NCI-H526 treated with DMSO at 0.1 percent for 48 hours (cell line): ENCODE measurements at places on chromosomes 3 and 15.

- no peak for DNase-seq
Measured at GRCh38 chr3:140358686-140359085, 319.2 kb upstream of the TRIM42 start.

DNA sequence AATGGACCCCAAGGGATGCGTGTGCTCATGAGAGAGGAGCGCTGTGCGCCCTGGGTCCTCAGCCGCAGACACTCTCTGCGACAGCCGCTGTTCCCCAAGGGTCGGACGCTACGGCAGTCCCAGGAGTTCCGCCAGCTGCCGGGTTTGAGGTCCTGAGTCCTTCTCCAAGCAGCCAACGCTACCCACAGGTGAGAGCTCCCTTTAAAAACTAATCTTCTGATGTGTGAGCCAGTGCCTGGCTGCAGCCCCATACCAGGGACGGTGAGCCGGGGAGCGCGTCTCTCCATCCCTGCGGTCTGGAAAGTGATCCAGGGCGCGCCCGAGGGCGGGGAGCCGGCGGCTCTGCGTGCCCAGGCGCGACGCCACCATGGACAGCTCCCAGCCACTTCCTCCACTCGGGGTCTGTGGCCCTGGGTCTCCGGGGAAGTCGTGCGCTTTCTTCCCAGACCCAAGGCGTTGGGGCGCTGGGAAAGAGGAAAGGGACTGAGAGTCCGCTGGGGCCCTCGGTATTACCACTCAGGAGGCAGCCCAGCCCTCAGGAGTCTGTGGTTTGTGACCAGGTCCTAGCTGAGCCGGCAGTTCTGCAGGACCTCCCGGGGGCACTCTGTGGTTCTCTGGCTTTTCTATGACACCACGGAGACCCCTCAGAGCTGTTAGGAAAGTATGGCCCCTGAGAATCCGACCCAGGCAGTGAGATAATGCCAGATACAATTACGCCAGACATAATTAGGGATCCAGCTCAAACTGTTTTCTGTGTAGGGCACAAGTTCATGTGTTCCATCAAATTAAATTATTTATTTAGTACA, 1.4 kb downstream of the CEMIP start:
- no peak for DNase-seq

GRCh38 chr3:43254125-43254524, 32.2 kb upstream of the SNRK start:
- no peak for DNase-seq

DNA sequence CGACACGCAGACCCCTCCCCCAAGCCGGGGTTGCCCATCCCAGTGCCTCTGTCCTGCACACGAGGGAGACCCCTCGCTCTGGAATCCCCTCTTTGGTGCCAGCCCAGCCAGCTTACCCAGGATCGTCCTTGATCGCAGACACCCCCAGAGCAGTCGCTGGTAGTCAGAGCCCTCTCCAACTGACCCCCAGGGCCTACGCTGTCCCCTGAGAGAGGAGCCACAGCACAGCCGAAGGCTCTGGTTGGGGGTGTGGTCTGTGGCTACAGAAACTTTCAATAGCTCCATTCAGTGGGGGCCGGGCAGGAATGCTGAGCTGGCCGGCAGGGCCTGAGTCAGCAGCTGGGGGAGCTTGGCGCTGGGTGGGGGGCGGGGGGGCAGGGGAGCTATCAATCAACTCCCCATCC, at the start of gene LCTL:
LCTL (minus strand) TSS at position 258 of the 404 bp plus-strand sequence. CDS start 633 bp downstream, outside the sequence.
- no peak for DNase-seq

DNA sequence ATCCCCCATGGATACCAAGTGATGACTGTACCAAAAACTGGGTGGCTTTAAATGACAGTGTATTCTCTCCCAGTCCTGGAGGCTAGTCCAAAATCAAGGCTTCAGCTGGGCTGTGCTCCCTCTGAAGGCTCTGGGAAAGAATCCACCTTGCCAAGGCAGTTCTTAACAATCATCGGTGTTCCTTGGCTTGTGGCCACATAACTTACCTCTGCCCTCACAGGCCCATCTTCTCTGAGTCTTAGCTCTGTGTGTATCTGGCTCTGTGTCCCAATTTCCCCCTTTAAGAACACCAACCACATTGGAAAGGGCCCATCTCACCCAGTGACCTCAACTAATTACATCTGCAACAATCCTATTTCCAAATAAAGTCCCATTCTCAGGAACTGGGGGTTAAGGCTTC, 503.0 kb upstream of the PROK2 start:
- no peak for DNase-seq

DNA sequence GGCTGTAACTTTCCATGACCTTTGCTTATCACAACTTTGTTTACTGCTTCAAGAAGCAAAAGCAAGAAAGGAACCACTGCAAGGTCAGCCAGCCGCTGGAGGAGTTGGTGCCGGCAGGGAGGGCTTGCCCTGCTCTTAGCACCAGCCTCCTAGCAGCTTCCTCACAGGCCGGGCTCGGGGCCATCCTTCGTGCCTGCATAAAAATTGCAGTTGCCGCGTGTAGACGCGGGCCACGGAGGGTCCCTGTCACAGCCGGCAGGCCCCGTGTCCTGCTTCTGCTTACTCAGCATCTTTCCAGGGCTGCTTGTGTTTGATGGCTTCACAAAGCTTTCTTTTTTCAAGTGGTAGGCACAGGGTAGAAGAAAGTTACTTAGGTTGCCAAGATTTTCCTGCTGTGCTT, 84.4 kb downstream of the PGPEP1L start:
- no peak for DNase-seq

DNA sequence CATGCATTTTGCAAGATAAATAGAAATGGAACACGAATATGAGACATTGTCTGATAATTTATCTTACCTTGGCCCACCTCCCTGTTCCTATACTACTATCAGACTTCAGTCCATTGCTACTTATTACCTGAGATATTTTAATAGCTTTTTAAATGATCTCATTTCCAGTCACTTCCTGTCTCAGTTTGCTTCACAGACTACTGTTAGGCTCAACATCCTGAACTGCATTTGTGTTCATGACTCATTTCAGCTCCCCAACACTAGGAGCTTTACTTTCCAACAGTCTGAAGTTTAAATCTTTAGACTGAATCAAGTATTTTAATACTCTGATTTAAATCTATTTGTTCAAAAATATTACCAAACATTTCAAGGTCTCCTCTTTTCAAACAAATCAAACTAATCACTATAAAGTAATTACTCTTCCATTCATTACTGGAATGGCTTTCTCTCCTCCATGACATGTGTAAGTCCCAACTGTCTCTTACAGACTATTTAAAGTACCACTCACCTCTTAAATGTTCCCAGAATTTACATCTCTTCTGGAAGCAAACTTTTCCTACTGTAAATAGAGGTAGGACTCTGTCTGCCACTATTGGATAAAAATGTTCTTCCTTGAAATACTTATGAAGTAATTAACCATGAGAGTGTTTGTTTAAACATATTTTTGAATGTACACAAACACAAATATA, 1277.6 kb downstream of the ZPLD1 start:
- DNase-seq: no peak

DNA sequence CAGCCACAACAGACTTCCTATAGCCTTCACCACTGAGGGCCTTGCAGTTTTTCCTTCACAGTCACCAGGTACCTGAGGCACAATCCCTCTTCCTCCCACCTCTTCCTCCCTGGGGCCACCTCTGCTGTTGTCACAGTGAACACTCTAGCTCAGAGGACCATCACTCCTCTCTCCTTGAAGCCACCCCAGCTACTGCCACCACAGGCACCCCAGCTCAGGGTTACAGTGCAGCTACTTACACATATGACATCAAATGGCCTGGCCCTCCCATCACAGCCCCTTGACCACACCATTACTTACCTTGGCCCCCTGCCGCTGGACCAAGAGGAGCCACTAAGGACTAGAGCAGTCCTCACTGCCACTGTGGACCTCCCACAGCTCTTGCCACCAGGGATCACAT, 213.5 kb upstream of the CRBN start:
- DNase-seq: no peak

DNA sequence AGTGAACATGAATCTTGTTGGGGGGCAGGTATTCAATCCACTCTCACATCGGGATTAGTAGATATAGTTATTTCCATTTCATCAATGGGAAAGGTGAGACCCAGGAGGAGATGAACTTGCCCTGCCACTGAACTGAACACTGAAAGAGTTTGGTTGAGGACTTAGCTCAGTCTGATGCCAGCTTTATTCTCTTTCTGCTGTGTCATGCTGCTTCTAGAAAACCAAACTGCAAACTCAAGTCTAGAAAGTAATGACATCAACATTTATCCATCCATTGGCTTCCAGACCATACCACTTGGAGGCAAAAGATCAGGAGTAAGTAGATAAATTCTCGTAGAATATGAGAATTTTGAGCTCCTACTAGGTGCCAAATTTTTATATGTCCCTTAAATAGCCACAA, 288.0 kb upstream of the CTNNB1 start:
- no peak for DNase-seq

DNA sequence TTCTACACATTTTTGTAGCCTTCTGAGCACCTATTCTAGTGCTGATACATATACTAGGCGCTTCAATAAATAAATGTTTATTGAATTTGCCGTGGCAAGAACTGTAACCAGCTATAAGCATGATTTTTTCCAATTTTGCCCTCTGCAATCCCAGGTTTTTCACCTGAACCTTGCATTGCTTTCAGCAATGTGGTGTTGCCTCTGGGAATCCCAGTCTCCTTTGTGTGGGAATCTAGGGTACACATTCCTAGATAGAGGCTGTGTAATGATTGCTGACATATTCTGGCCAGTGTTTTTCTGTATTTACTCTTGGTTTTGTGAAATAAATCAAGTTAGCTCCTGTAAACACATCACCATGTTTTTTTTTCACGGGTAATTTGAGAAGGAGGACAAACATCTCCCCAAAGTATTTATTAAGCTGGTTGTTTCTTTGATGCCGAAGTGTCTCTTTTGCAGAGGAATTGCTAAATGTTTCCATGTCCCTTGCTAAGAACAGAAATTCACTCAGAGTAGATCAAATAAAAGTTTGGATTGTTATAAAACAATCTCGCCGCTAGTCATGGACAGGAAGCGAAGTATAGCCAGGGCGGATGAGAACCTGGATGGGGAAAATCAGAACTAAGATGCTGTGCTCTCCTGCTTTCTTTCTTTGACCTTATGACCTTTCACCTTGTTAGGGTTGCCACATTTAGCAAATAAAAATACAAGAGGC, 1.2 kb downstream of the CFAP91 start:
- no peak for DNase-seq

DNA sequence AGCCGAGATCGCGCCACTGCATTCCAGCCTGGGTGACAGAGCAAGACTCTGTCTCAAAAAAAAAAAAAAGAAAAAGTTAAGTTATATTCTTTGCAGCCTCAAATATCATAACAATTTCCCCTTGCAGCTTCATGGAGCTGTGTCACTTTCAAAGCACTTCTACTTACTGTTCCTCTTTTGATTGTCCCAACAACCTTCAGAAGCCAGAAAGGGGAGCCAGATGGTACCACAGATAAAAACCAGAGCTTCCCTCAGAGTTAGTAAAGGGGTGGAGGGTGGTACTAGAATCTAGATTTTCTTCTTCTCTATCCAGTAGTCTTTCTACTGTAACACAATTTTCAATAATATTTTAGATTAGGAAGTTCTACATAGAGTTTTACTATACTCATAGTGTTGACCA, 188.8 kb downstream of the TAFA4 start:
- no peak for DNase-seq

DNA sequence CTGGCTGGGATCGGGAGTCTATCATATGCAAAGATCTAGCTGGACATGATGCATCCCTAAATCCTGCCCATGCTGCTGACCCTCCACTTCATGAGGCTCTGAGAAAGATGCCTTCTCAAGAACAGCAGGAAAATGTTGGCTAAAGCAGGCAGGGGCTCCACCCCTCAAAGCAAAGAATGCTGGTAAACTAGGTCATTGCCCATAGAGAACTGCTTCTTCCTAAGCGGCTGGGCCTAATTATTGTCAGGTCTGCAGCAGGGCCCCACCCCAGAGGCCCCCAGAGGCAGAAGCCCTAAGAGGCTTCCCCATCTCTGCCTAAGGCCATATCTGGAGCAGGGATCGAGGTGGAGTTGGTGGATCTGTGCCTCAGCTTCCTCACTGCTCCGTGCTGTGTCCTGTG, 447.4 kb upstream of the PROK2 start:
- DNase-seq: no peak

GRCh38 chr15:66880380-66881155, 178.5 kb downstream of the SMAD6 start:
- DNase-seq: no peak

GRCh38 chr3:111324151-111324550, 217.8 kb upstream of the CD96 start:
- no peak for DNase-seq

- DNase-seq: no peak
Measured at GRCh38 chr3:48930590-48930989, 11.9 kb downstream of the ARIH2 start.

GRCh38 chr3:123743121-123743520, 141.0 kb downstream of the MYLK start:
- no peak for DNase-seq

DNA sequence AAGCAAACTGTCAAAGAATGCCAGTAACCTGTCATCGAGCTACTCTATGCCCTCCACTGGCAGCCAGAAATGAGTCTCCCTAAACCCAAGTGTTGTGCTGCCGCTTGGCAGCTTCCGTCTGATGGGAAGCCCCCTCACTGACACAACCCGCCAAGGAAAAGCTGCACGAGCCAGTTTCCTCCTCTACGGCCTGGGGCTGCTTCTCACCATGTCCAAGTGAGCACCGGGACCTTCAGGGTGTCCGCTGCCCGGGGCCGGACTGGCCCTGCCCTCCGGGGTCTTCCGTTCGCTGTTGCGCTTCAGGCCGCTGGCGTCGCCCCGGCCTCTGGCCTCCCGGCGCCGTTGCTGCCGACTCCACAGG, 490 bp downstream of the TOMM70 start:
- DNase-seq: no peak

DNA sequence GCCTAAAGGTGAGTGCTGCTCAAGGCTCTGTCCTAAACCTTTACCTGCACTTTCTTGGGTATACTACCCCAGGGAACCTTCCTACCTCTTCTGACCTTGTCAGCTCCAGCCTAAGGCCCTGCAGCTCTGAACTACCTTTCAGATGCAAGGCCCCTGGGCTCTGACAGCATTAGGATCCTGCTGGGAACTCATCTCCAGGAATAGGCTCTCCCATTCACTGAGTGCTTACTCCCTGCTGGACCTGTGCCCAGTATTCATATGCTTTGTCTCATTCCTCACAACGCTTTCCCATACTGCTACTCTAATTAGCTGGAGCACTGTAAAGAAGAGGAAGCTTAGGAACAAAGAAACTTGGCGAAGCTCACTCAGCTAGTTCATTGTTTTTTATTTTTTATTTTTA, 53.8 kb upstream of the RAB6B start:
- DNase-seq: no peak

GRCh38 chr3:130929804-130930203, 35.9 kb downstream of the ATP2C1 start:
- no peak for DNase-seq

GRCh38 chr3:178807694-178808093, 263.9 kb downstream of the ZMAT3 start:
- DNase-seq: no peak

- DNase-seq: peak; percentile 18
Measured at GRCh38 chr15:64686130-64686735, 89.2 kb downstream of the RBPMS2 start.
